ENCODE measurements at places on chromosomes 3 and 15.
A peak's percentile ranks its signal among the peaks of the same experiment; 100 is the strongest.

GRCh38 chr3:36730966-36731365 is 33.4 kb downstream of the DCLK3 start:
- DNase-seq: no peak

GRCh38 chr3:140843656-140844055 is 98.0 kb upstream of the SLC25A36 start:
- DNase-seq: no peak

DNA sequence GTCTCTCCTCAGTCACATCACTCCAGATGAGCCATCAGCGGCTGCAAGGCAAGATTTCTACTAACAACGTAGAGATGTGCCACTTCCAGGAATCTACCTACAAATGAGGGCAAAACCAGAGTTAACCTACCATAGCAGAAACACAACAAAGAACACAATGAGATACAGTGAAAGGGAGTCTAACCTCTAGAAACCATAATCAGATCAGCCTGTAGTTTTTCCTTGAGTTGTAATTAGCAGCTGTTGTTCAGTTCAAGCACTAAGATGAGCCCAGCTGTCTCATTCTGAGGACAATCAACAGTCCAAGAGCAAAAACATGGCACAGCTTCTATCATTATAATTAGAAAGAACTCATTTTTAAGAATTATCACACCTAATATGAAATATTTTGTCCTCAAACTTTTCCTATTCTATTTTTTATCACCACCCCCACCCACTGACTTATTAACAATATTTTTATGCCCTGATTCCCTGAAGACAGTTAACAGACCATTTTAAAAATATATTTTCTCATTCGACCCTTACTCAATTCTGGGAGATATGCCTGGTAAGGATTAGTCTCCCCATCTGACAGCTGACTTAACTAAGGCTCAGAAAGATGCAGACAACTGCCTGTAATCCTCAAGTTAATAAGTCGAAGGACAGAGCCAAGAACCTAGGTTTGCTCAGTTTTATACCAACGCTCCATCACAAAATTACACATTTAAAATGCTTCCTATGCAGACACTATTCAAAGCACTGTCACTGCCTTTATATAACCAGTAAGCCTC is 50.1 kb downstream of the MAGI1 start:
- DNase-seq: no peak

GRCh38 chr15:78170848-78171773 is 21.9 kb downstream of the IDH3A start:
- no peak for DNase-seq

- no peak for DNase-seq
Observed at GRCh38 chr3:169354774-169355501, 308.6 kb downstream of the MECOM start.

DNA sequence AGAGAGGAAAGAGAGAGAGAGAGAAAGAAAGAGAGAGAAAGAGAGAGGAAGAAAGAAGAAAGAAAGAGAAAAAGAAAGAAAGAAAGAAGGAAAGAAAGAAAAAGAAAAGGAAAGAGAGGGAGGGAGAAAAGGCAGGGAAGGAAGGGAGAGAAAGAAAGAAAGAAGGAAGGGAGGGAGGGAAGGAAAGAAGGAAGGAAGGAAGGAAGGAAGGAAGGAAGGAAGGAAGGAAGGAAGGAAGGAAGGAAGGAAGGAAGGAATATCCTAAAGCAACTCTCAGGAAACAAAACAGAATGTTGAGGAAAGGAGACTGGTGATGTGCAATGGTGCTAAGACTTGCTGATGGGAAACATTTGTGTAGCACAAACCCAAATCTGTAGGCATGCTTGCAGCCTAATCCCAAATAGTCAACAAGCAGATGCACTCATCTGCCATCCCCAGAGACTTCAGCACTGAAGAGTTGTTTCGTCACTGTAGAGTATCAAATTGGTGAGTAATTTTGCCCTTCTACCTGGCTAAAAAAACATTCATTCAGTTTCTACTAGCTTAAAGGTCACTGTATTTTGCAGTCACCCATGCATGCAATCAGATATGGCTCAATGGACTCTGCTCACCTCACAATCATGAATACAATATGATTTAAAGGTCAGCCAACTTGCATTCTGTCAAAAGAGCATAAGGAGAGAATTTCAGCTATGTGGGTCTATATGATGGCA is 480.3 kb downstream of the FGF12 start:
- DNase-seq: no peak

GRCh38 chr15:100627789-100628395 is 25.5 kb downstream of the ASB7 start:
- DNase-seq: peak; percentile 18

- no peak for DNase-seq
Observed at GRCh38 chr3:52891164-52891563, 6.2 kb downstream of the STIMATE start.

DNA sequence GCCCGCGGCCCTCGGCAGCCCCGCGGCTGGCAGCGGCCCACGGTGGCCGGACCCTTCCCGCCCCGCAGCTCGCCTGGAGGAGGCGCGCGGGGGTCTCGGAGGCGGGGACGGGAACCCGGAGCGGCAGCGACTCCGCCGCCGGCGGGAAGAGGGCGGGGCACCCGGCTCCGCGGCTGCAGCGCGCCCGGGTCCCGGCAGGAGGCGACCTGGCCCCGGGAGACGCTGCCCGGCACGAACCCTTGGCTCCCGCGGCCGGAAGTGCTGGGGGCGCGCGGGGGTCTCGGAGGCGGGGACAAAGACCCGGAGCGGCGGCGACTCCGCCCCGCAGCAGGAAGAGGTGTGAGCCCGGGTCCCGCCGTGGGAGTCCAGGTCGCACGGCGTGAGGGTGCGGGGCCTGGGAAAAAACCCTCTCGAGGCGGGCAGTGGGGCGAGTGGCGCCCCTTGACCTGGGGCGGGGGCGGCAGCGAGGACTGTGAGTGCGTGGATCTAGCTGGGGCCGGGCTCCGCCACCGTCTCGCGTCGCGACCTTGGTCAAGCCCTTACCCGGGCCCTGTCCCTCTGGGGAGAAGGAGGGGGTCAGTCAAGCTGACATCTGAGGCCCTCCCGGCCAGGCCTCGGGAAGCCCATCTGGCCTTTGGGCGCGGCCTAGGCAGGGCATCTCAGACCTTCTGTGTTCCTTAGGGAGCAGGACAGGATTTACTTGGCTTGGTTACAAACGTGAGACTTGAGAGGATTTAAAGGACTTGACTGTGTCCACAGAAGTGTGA is at the start of gene CIB2:
Gene CIB2, minus strand, starts transcription at position 151 of the 767 bp plus-strand sequence. CDS start 230 bp downstream, outside the sequence.
- DNase-seq: peak; percentile 54

DNA sequence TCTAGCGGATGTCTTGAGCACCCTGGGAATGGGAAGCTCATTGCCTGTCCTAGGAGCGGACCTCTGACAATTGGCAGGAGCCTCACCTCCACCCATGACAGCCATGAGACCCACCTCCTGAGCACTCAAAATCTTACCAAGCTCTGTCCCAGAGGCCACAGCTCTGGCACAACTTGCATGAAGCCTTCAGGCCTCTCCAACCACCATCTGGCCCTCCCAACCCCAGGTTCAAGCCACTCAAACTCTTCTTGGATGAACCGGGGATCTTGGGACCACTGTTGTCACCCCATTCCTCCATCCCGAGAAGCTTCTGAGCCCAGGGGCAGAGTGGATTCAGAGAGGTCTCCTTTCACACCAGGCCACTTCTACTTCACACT is 1.5 kb downstream of the VIPR1 start:
- no peak for DNase-seq

All from activated CD8-positive, alpha-beta memory T cell treated with anti-CD3 and anti-CD28 coated beads for 48 hours (primary cell).